Germinal center (tissue), 1 donor: ENCODE measurements at places on chromosomes 2 and 18.
A peak's percentile ranks its signal among the peaks of the same experiment; 100 is the strongest.

DNA sequence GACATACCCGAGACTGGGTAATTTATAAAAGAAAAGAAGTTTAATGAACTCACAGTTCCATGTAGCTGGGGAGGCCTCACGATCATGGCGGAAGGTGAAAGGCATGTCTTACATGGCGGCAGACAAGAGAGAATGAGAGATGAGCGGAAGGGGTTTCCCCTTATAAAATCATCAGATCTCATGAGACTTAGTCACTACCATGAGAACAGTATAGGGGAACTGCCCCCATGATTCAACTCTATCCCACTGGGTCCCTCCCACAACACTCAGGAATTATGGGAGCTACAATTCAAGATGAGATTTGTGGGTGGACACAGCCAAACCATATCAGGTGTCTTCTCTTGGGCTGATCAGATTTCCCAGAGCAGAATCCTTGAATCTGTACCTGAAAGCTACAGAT is 617.3 kb upstream of the ID2 start:
- DNase-seq = no peak

DNA sequence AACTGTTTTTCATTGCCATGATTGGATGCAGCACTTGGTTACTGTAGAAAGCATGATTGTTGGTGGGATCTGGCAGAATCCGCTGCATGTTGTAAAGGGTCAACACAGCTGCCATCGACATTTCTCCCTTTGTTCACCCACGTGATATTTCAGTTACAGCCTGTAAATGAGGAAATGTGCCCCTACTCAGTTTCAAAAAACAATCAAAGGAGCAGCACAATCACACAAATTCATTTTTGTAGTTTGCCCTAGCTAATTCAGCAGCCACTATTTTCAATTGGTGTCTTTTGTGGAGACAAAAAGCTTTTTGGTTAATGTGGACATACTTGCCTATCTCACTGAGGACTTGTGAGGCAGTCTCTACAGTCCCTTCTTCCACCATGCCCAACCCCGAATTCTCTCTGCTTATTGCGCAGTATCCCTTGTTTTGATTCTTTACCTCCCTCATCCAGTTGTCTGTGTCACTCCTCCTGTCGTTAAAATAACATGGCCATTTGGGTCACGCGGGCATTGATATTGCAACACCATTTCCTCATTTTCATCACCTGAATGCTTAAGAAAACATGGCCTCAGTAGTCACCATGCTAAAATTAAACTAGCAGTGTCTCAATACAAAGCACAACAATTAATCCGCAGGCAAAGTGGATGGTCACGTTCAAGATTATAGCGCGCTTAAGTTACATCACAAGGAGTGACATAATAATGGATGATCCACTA is 6.4 kb upstream of the PROC start:
- no peak for DNase-seq

DNA sequence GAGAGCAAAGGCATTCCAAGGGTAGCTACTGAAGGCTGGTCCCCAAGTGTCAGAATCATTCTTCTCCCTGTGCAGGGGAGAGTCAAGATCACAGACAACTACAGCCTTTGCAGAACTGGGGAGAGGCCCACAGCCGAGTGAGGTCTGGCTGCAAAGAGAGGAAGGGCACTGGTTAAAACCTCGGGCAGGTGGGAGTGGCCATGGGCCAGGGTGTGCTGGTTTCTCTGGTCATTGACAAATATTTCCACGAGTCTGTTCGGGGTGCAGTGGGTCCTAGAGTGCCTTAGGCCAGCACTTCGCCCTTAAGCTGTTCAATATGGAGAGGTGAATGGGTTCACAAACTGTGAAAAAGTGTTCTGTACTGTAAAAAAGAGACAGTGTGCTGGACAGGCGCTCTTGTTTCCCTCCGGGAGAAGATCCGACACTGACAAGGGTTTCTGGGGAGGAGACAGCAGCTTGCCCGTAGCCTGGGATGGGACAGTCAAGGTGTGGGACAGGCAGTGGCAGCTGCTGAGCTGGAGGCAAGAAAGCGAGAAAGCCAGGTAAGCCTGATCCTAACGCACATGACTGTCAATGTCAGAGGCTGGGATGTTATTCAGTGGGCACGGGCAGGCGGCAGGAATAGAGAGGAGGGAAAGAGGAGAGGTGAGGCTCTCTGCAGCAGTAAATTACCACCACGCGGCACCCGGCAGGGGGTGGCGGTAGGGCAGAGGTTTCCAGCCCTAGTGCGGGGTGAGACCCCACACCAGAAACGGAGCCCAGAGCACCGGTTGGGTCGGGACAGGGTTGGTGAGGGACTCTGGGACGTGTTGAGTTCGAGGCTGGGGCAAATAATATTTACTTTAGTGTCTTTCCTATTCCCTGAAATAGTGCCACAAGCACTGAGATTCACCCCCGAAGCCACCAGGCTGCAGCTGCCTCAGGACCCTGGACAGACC is 2.0 kb downstream of the NPPC start:
- no peak for DNase-seq

GRCh38 chr2:99489063-99489760 is 605 bp downstream of the REV1 start:
- peak; percentile 47 for DNase-seq

- no peak for DNase-seq
These were observed 168.1 kb downstream of the TMEM163 start for GRCh38 chr2:134550566-134551164.

- DNase-seq = no peak
These were observed 163.0 kb upstream of the NOSTRIN start for GRCh38 chr2:168639441-168639898.

GRCh38 chr2:23801396-23801795 is 125.5 kb downstream of the ATAD2B start:
- DNase-seq = no peak

DNA sequence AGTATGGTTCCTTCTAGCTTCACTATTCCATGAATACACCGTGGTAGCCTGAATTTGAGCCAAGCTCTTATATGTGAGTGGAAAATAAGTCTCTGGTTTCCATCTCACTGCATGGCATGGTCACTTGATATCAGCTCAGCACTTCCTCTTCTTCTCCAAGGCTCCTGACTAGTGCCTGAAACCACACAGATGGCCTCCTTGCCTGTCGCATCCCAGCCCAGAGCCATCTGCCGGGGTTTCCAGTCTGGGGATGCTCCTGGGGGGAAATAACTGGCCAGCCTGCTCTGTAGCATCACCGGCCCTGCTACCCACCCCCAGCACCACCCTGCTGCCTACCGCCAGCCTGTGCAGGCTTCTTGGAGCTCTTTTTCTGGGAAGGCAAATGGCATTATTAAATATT is 7.7 kb upstream of the MARCHF4 start:
- DNase-seq = no peak

DNA sequence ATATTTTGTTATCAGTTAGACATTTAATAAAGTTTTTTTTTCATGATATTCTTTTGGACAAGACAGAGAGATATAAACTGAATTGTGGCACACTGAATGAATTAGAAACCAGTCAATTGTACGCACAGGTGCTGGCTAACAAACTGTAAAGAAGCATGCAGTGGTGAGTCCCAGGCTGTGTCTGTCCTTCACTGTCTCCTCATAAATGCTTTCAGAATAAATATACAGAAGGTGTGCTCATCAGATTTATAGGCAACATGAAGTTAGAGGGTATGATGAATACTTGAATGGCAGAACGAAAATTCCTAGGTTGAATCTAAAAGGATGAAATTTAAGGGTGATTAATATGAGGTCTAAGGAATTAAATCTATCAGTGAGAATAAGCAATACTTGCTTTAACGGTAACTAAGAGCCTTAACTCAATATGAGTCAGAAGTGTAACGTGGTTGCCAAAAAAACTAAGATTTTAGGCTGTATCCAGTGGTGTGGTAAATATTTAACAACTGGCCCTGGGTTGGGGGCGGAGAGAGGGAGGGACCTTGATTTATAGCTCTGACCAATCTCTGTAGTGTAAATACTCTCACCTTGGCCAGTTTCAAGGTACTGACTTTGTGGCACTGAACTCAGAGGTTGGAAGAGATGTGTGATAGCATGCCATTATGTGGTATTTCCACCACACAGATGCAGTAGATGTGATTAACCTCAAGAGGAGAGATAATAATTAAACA is 41.9 kb upstream of the AAK1 start:
- no peak for DNase-seq

DNA sequence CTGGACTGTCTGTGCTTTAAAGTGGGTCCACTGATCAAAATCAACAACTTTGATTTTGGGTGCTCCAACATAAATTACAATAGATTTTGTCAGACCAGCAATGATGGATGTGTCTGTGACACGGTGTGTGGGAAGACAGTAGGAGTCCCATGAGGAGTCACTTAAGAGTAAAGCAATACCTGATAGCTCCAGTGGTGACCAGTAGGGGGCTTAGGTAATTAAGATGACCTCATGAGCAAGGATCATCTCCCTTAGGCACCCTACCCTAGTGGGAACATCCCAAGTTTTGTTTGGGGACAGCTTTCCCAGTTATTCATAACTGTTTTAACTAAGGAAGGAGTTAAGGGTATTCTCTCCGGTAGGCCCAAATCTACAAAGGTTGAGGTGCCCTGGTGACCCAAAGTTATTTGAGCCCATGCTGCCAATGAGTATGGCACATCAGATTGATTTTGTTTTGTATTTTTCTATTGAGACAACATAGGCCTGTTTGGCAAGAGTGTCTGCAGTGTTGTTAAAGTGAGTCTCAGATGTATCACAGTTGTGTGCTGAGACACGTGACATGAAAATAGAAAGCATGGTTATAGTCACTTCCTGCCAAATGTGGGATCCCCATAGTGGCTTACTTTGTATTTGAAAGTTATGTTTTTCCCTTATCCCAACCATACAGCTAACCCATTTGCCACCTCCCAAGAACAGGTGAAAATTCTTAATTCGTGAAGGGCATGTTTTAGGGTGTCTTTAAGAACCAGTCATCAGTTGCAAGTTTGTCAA is 1337.6 kb upstream of the SLC39A10 start:
- no peak for DNase-seq

DNA sequence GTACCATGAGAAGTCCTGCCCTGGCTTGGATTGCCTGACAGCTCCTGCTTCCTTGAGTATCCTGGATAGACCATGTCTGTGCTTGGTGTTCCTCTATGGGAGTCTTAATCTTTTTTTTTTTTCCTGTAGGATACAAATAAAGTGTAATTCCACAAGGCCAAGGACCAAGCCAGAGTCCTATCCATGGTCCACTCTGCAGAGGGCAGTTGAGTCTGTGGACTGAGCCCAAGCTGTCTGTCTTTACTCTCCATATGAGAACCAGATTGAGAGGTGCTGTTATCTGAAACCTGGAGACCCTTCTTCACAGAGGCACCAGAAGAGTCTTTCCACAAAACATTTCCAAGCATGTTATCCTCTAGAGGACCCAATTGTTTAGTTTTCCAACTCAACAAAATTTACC is 1.4 kb upstream of the KIF3C start:
- no peak for DNase-seq

DNA sequence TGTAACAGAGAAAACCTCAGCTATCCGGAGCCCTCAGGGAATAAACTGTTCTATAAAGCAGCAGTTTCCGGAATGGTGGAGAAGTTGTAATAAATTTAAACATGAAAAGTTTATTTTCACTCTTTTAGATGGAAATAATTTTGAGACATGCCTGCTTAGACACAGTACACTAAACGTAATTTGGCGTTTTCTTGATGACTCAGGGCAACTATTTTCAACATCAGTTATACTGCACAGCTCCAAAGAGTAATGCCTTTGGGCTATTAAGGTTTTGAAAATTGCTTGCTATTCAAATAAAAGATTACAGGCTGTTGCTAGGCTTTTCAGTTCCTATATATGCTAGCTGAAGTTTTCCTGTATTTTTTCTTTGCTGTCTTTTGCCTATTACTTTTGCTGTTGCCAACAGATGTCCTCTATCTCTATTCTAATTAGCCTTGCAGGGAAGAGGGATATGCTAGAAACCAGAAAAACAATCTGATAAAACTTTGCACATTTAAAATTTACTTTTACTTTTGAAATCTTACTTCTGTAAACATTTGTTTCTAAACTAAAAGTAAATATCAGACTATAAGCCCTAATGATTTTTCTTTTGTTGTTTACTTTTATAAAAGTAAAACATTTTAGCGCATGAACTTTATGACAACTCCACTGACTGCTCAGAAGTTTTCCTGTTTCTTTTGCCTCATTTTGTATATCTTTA is 113.4 kb upstream of the WDSUB1 start:
- DNase-seq = no peak

DNA sequence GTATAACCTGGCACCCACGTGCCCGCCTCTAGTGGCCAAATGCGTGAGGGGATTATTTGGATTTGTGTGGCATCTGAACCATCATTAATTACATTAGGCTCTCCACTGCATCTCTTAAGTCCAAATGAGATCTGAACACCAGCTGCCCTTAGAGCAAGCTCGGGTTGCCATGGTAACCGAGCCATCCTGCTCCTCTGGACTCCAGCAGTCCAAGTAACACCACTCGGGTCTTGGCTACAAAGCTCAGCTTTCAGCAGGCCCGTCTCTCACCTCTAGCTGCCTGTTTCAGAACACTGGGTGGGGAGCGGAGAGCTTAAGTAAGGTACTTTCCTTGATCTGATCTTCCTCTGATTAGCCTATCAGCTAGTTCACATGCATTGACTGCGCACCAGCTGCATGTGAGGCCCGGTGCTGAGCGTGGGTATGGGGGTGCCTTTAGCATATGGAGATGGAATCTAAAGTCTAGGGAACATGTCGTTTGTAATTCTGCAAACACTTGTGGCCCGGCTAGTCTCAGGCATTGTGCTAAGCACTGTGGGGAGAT is 14.1 kb upstream of the CYS1 start:
- DNase-seq = no peak

DNA sequence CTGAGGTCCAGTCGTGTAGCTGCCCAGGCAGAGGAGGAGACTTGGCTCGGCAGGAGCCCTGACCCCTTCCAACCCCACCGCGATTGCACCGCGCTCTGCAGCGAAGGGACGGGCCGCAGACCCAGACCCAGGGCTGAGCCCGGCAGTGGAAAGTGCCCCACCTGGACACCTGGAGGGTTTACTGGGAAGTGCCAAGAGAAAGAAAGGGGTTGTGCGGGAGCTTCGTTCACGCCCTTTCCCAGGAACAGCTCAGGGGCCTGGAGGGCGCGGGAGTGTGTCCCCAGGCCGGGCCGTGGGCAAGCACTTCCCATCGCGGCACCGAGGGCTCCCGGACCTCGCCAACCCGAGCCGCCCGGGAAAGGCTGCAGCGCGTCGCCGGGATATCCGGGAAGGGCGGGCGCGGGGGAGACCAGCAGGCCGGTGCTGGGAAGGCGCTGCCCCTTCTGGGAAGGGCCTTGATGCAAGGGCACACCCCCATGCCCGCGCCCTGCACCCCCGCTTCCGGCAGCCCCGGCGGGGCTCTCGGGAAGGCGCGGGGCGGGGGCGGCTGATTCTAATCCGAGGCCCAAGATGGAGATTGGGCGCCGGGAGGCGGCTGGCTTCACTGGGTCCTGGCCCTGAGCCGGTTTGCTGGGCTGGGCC is 36.1 kb upstream of the MRPL33 start:
- peak; percentile 41 for DNase-seq

GRCh38 chr2:237858294-237859081 is 935 bp upstream of the RAMP1 start:
- peak; percentile 46 for DNase-seq

DNA sequence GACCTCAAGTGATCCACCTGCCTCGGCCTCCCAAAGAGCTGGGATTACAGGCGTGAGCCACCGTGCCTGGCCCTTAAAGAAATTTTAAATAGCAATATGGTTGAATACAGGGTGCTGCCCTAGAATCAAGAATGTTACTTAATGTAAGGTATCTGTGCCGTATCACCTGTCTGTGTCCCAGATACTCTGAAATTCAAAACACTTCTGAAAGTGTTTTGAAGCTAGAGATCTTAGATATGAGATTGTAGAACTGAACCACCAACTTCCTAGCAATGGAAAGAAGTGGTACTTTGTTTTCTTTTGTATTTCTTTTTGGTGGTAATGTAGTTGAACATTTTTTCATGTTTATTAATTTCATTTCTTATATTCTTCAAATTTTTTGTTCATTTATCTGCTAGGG is 13.0 kb downstream of the PTPN4 start:
- no peak for DNase-seq
